Activated CD4-positive, CD25-positive, alpha-beta regulatory T cell treated with anti-CD3 and anti-CD28 coated beads, Interleukin-2, amount 50 U/mL, for 24 hours (primary cell): ENCODE measurements at places on chromosomes 2 and 18.

GRCh38 chr2:99938250-99938649 is 204.1 kb downstream of the AFF3 start:
- ATAC-seq = no peak

- ATAC-seq = no peak
Measured at GRCh38 chr2:96154506-96155380, 9.5 kb upstream of the DUSP2 start.

DNA sequence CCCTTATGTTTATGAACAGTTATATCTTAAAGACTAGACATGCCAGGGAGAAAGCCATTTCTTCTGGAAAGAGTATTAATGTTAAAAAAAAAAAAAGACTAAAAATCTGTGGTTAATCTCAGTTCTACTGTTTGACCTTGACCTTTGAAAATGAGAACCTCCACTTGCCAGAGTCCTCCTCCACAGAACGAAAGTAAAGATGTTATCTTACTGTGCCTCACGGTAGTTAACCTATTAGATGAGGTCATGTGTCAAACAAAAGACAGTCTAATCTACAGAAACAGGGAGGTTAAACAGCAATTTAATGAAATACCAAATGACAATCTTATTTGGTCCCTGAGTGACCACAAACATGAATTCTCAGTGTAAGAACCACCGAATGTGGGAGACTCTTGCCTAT is 51.2 kb downstream of the SLC14A2 start:
- ATAC-seq = peak; percentile 57

- no peak for ATAC-seq
Measured at GRCh38 chr2:218895326-218895725, 14.7 kb downstream of the WNT10A start.

DNA sequence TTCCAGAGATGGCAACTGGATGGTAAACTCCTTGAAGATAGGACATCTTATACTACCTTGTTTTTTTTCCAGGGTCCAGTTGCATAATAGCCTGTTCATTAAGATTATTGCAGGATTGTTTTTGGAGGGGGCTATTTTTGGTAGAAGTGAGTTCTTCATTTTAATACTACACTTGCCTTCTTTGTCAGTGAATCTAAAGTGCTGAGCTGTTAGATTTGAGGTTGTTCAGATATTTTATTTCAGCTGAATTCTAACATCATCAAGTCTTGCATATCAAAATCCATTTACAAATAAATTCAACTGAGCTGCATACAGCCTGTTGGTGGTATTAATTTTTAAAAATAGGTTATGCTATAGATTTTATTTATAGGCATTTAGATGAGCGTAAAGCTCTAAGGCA is 72.1 kb downstream of the PLCL1 start:
- no peak for ATAC-seq

- ATAC-seq = no peak
Measured at GRCh38 chr18:70292628-70293027, 3.8 kb downstream of the SOCS6 start.
